ENCODE measurements at places on chromosomes 1 and 21. TPM values are rescaled to one million over a fixed set of nuclear protein-coding genes. Genes with fewer than 3 reads are reported as not detected.

Gene S1PR1
- total RNA-seq: 0.17 TPM

Gene CSMD2
- total RNA-seq: 0.55 TPM

Gene ATP6V0B
- total RNA-seq: 123 TPM

Gene TSPAN1
- total RNA-seq: 1.6 TPM

Gene PLCH2
- 3.2 TPM for total RNA-seq

Gene PDIK1L
- 6.2 TPM for total RNA-seq

Gene HENMT1
- total RNA-seq: 10.8 TPM

Gene CLDN8
- total RNA-seq: not detected

Gene MANEAL
- 4.2 TPM for total RNA-seq

Gene PLA2G2F
- not detected for total RNA-seq

DNA sequence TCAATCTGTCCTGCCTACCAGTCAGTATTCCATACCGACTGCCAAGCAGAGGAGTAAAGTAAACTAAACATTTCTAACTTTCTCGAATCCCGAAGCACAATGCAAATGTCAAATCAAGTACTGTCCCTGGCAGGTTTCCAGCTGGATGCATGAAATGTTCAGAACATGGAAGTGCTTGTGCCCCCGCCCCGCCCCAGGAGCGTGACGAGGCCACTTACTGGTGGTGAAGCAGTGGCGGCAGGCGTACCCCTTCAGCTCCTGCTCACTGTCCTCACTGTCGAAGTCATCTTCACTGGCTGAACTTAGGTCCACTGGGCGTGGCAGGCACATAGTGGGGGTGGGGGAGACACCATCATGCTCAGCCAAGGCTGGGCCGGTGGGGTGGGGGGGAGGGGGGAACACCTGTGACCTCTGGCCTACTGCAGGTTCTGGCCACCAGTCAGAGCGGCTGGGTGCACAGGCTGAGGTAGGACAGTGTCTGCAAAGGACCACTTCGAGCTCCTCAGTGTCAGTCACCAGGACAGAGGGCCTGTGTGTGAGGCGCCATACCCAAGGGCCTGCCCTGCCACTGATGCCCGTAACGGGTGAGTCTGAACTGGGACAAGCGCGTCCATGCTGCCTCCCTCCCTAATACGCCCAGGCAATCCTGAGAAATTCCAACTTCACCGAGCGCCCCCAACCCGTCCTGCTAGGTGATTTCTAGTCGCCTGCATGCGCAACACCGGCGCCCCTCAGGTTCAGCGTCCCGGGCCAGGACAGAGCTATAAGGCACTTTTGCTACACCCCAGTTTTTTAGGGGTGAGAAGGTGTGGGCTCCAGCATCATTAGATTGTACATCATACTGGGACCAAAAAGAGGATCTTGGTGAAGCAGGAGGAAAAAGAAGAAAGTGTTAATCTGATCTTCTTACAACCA is 46.9 kb downstream of the SLC45A1 start:
- no peak for DNase-seq
- peak overlapping the region; percentile 22 for H3K27ac ChIP-seq
- H3K27me3 ChIP-seq: no peaks in the 10 kb centered on the region
- no peak overlapping the region for H3K4me3 ChIP-seq
- peaks cover 13% of the 10 kb centered on the region for H3K36me3 ChIP-seq
- peaks cover 42% of the 10 kb centered on the region for H3K4me1 ChIP-seq

DNA sequence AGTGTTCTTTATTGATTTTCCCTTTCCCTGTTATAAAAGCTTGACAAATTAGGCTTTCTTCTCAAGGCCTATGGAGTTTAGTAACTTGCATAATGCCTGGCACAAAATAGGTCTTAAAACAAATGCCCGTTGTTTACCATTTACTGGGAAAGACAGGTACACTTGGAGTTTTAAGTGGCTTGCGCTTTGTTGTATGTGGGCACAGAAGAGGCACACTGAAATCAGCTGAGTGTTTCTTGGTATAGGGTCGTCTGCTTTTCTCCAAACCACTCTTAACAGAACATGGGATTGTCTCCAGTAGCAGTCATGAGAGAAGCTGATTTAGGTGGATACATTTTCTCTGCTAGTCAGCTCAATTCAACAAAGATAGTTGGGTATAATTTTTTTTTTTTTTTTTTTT is 132.5 kb downstream of the SYT14 start:
- no peak overlapping the region for H3K27ac ChIP-seq
- DNase-seq: no peak
- H3K27me3 ChIP-seq: peaks cover 14% of the 10 kb centered on the region
- no peaks in the 10 kb centered on the region for H3K36me3 ChIP-seq

DNA sequence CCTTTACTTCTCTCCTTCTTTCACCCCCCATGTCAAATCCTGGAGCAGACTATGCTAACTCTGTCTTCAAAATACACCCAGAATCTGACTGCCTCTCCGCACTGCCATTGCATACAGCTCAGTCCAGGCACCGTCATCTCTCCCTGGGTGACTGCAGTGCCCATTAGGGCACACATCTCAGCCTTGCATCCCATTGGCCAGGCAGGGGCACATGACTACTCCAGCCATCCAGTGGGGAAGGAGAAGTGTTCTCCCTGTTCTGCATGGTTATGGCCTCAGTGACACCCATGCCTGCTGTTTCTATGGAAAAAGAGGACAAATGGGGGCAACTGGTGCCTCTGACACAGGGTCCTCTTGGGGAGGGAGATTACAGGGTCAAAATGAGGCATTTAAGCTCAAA is 270.5 kb downstream of the MATN1 start:
- H3K4me3 ChIP-seq: no peak overlapping the region
- H3K4me1 ChIP-seq: no peaks in the 10 kb centered on the region
- no peaks in the 10 kb centered on the region for H3K36me3 ChIP-seq
- no peak overlapping the region for H3K27ac ChIP-seq

DNA sequence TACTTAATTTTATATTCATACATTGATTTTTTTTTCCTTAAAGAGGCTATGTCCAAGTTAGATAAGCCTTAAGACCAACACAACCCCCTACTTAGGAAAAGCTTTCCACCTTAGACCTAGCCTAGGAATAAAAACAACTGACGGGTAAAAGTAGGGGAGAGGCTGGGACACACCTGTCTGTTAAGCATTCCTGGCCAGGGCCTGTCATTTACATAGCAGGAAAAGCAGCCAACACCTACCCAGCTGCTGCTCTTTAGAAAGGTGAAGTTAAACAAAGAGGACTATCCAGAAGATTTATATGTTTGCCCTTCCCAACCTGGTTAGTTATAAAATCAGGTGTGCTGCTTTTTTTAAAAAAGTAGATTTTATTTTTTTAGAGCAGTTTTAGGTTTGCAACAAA is 29.1 kb upstream of the SAMD13 start:
- H3K27ac ChIP-seq: no peak overlapping the region
- no peaks in the 10 kb centered on the region for H3K27me3 ChIP-seq
- H3K4me3 ChIP-seq: no peak overlapping the region
- H3K36me3 ChIP-seq: no peaks in the 10 kb centered on the region
- DNase-seq: no peak

DNA sequence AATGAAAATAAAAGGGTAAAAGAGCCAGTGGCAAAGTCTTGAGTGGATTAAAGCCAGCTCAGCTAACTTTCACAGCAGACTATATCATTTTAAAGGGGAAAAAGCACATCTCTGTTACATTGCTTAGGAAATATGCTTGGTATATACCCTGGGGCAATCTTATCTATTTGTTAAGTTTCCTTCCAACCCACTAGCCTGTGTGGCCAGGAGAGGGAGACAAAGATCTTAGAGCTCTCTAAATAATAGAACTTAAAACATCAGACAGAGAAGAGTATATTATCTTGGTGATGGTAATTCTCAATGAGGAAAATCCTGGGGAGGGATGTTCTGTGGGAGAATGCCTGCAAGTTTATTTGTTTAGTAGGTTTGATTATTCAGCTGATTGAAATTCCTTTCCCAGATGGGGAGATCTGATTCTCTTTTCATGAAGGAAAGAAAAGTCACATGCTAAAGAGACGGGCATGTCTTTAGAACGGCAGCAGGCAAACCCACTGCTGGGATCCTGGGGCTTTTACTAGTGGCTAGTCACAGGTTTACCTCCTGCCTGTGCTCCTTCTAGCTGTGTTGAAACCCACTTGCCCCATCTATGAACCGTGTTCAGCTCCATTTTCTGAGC is 3.6 kb downstream of the KCNE2 start:
- H3K27ac ChIP-seq: no peak overlapping the region
- H3K27me3 ChIP-seq: peaks cover 3% of the 10 kb centered on the region
- DNase-seq: no peak
- peaks cover 7% of the 10 kb centered on the region for H3K4me1 ChIP-seq
- H3K36me3 ChIP-seq: no peaks in the 10 kb centered on the region

- peaks cover 27% of the 10 kb centered on the region for H3K4me1 ChIP-seq
- H3K27me3 ChIP-seq: no peaks in the 10 kb centered on the region
- DNase-seq: no peak
Measured at GRCh38 chr1:45721207-45721606, 29.2 kb downstream of the IPP start.

DNA sequence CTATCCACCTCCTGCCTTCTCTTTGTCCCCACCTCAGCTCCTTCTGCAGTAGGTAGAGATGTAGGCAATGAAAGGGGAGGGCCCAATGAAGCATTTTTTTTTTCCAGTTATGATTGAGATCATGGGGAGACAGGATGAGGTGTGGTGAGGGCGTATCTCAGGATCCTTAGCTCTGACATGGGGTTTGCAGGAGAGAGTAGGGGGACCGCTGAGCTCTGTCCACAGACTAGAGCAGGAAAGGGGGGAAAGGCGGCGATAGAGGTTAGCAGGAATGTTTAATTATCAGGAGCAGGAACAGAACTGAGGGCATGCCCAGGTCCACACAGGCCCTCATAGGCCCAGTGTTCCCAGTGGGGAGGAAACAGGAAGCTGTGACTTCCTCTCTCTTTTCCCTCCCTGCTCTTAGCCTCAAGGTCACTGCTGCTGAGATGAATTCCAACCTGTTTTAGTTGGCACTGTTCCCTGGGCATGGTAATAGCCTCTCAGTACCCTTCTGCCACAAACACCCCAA is 901 bp upstream of the RXFP4 start:
- peaks cover 50% of the 10 kb centered on the region for H3K4me1 ChIP-seq
- no peak for DNase-seq
- no peaks in the 10 kb centered on the region for H3K27me3 ChIP-seq
- H3K4me3 ChIP-seq: no peak overlapping the region
- peak overlapping the region; percentile 95 for H3K27ac ChIP-seq
- H3K36me3 ChIP-seq: no peaks in the 10 kb centered on the region

GRCh38 chr1:199422206-199422605 is 605.3 kb upstream of the NR5A2 start:
- no peaks in the 10 kb centered on the region for H3K27me3 ChIP-seq
- H3K4me3 ChIP-seq: no peak overlapping the region
- peaks cover 13% of the 10 kb centered on the region for H3K4me1 ChIP-seq
- no peak for DNase-seq
- no peak overlapping the region for H3K27ac ChIP-seq

DNA sequence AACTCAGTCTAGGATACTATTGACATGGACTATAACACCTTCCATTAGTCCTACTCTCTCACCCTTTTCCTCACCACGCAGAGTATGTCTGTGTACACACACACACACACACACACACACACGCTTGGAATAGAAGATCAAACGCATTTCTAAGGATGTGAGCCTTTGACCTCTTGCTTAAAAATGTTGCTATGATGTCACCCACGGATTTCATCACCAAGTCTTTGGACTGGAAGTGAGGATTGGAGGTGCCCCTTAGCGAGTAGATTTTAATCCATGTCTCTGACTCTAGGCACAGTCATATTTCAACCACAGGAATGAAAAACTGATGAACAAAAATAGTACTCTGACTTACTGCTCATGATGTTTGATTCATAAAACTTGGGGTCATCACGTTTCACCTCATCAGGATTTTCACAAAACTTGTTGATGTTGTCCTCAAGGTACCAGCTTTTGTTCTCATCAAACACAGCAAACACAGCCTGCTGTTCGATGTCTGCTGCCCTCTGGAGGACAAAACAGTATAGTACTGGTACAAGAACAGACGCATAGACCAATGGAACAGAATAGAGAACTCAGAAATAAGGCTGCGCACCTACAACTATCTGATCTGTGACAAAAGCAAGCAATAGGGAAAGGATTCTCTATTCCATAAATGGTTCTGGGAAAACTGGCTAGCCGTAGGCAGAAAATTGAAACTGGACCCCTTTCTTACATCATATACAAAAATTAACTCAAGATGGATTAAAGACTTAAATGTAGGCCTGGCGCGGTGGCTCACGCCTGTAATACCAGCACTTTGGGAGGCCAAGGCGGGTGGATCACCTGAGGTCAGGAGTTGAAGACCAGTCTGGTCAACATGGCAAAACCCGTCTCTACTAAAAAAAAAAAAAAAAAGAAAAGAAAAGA is 39.9 kb downstream of the F5 start:
- H3K27ac ChIP-seq: no peak overlapping the region
- no peaks in the 10 kb centered on the region for H3K4me1 ChIP-seq
- no peaks in the 10 kb centered on the region for H3K36me3 ChIP-seq
- peaks cover 45% of the 10 kb centered on the region for H3K27me3 ChIP-seq

DNA sequence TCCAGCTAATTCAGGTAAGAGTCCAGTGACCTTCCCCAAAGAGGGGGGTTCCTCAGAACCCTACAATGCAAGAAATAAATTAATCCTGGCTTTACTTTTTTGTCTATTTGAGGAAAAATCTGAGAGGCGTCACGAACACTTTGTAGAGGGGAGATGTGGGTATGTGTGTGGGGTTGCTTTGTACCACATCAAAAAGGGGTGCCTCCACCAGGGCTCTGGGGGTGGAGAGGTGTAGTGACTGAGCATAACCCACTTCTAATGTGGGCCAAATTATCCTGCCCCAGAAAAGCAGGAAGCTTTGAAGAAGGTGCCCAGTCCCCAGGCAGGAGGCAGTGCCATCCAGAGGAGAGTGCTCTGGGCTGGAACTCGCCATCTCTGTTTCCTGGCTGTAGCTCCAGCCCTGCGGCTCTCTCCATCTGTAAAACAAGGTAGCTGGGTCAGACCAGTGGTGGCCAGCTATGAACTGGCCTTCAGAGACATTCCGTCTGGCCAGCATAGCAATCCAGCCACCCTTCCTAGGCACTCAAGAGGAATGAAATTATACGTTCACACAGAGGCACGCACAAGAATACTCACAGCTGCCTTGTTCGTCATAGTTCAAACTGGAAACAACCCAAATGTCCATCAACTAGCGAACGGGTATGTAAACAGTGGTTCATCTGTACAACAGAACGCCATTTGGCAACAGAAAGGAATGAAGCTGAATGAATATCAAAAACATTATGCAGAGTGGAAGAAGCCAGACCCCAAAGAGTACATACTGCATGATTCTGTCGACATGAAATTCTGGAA is 45.4 kb upstream of the TNFRSF1B start:
- no peak overlapping the region for H3K27ac ChIP-seq
- no peaks in the 10 kb centered on the region for H3K4me1 ChIP-seq
- H3K27me3 ChIP-seq: peaks cover 43% of the 10 kb centered on the region
- DNase-seq: no peak
- peaks cover 4% of the 10 kb centered on the region for H3K36me3 ChIP-seq
